CD4-positive, alpha-beta T cell treated with Interferon alpha-2 for 1 hour (primary cell): ENCODE measurements at places on chromosomes 2 and 18.

- no peak for DNase-seq
Observed at GRCh38 chr2:234199996-234200395, 149.5 kb downstream of the SPP2 start.

- no peak for DNase-seq
Observed at GRCh38 chr2:239629926-239630617, 229.3 kb upstream of the HDAC4 start.

DNA sequence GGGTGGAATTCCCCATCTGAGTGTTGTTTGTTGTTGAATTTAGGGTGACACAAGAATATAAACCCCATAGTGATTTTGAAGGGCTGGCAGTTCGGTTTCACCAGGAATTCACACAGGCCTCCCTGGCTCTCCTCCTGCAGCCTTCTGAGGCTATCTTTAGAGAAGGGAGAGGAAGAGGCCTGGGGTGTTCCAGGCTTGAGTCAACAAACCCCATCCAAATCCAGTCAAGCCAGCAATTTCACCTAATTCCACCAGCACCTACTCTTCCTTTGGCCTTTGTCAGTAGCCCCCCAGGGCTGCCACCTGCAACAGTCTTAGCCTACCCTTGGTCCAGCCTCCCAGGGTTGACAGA lies 32.0 kb downstream of the MARCHF4 start:
- DNase-seq: no peak

- DNase-seq: no peak
Observed at GRCh38 chr2:192593561-192593960, 398.8 kb upstream of the TMEFF2 start.

- no peak for DNase-seq
Observed at GRCh38 chr18:22933966-22934423, 867 bp downstream of the RBBP8 start.
